ENCODE measurements at places on chromosomes 7 and 10.

- DNase-seq, result peak; percentile 40
Measured at GRCh38 chr7:5452937-5453540, 29.4 kb upstream of the TNRC18 start.

DNA sequence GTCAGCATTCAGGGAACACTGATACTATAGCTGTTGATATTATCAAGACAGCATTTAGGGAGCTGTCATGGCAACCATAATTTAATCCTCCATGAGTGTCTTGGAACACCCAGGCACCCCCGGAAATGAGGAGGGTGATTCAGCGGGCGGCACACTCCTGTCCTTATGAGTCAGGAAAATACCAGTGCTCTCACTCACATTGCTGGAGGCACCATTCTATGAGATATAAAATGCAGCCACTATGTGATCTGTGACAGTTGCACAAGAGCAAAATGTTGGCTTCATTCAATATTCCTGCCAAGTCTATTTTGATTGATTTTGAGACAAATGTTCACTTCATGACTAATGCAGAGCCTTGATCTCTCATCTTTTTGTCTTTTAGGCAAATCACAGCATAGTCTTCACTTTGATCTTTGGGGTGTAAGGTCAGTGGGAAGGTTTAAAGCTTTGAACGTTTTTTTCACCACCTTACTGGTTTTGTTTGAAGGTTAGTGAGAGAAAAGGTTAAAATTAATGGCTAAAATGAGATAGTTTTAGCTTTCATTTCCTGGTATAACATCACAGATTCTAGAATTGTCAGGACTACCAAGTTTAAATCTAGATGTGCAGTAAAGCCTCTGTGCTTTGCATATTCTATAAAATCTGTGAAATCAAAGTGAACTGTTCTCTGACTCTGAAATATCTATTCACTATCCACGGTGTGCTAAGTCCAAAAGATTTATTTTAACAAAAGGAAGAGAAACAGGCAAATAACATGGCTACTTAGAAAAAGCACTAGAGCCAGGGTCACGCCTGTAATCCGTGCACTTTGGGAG, 12.4 kb upstream of the ARHGAP12 start:
- peak; percentile 83 for DNase-seq

DNA sequence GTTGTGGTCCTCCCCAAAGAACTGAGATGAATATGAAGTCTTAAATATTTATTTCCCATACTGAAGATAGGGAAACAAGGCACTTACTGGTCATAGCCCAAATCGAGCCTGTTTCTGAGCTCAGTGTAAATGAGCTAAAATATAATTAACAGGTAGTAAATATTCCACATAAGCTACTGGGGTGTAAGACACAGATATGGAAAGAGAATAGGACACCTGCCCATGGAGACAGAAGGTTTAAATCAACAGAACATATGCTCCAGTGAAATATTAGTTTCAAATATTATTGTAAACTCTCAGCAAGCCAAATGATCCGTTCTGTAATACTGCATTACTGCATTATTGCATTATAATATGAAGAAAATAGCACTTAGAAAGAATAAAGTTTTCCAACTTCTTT, 537.9 kb downstream of the ANKRD7 start:
- DNase-seq, result no peak

DNA sequence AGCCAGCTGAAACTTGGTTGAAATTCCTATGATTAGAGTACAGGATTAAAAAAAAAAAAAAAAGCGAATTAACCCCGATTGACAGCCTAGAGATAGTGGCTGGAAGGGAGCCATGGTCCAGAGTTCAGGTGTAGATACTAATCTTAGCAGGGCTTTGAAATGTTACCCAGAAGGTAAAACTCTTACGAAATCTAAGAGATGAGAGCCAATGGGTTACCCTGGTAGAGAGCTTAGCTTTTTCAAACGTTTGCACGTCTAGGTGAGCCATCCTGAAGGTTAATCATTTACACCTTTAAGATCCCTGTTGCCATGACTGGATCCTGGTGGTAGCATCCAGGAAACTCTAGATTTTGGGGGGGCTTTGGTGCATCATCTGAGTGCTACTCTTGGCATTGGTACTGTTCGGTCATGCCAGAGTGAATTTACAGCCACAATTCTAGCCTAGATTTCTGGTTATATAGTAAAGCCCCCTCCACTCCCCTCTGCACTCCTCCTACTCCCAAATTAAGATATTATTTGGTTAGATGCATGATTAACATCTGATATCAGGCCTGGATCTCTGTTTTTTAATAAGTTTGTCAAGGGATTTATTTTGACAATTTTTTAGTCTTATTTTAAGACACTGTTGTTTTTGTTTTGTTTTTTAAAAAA, 1.2 kb downstream of the AGFG2 start:
- DNase-seq, result no peak

- DNase-seq, result no peak
Measured at GRCh38 chr10:120950051-120950561, 98.9 kb downstream of the WDR11 start.

DNA sequence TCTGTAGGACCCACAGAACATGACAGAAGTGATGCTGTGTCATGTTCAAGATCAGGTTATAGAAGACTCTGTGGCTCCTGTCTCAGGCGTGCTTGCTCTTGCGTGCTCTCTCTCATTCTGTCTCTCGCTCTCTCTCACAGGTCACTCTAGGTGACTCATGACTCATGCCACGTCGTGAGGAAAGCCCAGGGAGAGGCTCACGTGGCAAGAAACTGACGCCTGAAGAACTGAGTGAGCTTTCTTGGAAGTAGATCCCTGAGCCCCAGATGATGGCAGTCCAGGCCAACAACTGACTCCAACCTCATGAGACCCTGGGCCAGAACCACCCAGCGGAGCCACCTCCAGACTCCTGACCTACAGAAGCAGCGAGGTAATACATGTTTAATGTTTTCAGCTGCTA, 103.3 kb downstream of the DNMBP start:
- no peak for DNase-seq

DNA sequence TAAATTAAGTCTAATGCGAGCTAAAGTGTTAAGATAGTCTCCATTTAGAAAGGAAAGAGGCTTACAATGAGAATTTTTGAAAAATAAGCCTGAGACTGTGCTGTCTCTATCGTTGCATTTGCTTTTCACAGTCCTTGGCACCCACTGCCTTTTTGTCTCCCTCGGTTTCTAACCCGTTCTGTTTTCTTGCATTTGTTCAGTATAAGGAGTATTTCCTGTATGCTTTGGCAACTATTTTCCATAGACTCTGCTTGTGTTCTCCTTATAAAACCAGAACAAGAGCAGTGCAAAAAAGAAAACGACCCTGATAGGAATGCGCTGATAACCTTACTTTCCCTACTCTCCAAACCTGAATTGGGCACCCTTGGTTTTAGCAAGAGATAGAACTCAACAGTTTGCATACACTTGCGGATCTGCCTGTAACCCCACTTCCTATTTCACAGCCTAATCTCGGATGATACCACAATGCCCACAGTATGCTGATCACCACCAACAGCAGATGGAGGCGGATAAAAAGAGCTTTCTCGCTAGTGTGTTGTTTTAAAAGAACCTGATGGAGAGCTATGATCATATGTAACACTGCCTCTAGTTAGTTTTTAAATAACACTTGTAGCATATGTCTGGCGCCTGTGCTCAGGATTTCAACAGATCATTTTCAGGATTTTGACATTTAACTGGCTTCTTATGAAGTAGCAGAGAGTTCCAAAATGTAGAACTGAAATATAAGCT, 1.6 kb upstream of the ARHGAP12 start:
- DNase-seq, result no peak

DNA sequence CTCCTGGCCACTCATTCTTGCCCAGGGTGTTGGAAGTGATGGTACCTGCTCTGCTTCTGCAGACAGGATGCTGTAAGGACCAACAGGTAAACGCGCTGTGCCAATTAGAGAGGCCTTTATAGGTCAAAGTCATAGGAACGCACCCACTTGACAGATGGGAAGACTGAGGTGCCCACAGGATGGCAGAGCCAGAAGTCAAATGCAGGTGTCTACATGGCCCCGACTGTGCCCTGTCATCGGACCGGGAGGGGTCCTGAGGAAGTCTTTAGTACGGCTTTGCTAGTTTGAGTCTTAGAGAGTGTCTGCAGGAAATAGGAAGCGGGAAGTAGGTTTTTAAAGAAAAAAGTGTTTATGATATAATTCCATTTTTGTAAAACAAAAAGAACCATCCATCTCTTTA, 57.3 kb downstream of the HK1 start:
- DNase-seq, result no peak

- DNase-seq, result no peak
Measured at GRCh38 chr10:78185693-78186055, 152.0 kb downstream of the RPS24 start.
